ENCODE measurements at places on chromosomes 3 and 15. TPM values are rescaled to one million over a fixed set of nuclear protein-coding genes. Genes with fewer than 3 reads are reported as not detected.

DNA sequence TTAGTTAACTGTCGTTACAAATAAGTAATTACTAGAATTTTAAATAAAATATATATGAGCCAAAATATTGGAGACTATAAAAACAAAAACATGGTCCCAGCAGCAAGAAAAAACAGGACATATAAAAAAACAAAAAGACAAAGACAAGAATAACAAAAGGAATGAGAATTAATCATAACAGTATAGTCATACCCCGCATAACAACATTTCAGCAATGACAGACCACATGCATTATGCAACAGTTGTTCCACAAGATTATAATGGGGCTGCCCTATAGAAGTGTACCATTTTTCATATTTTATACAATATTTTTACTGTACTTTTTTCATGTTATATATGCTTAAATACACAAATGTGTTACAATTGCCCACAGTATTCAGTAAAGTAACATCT, 5.6 kb downstream of the HLTF start:
- DNase-seq: no peak

DNA sequence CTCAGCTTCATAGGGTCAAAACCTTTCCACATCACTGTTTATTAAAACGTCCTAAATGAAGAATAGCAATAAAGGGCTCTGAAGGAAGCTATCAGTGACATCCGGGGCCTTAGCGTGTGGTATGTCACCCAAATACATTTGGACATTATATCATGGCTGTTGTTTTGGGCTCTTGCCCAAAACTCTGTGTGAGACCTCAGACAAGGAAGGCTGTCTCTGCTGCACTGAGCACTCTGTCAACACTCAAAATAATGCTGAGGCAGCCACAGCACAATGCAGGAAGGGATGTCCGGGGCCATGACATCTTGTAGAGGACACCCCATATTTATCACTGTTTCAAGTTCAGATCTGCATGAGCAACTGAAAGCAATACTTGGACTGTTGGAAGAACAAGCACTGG, 293.8 kb upstream of the WNT5A start:
- no peak for DNase-seq

- DNase-seq: no peak
Measured at GRCh38 chr3:62332017-62332416, 41.3 kb downstream of the FEZF2 start.

DNA sequence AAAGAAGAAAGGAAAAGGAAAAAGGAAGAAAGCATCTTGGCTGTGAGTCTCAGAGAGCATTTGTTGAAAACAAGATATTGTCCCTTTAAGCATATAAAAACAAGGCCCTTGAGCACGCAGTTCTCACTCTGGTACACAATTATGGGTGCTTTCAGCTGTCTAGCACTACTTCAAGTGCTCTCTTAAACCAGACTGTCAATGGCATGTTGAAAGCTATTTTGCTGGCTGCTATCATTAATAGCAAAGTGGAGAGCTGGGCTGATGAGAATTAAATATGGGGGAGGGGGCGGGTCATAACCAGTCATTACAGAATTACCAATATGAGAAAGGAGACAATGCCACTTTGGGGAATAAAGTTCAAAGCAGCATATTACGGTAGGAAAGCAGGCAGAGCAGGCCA, 9.3 kb downstream of the TLE3 start:
- DNase-seq: no peak

GRCh38 chr3:59695860-59696259, 646.0 kb upstream of the CFAP20DC start:
- DNase-seq: no peak

DNA sequence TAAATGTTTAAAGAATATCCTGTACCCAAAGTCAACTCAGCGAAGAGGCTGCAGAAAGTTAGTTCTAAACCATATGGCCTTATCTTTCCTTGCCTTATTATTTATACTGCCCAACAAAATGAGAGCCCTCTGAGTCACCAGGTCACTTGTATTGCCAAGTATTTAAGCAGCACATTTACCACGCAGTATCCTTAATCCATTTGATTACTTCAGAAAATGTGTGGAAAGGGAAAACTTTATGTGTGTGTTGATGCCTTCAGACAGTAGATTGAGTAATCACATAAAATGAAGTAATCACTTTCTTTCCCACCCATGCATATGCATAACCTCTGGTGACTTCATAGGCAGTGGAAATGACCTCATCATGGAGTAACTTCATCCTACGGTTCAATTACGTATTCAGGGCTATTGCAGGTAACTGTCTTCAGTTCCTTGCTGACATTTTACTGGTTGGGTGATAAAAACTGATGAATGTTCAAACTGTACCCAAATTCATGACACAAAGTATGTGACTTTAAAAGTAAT, 7.5 kb upstream of the CADPS start:
- DNase-seq: no peak

DNA sequence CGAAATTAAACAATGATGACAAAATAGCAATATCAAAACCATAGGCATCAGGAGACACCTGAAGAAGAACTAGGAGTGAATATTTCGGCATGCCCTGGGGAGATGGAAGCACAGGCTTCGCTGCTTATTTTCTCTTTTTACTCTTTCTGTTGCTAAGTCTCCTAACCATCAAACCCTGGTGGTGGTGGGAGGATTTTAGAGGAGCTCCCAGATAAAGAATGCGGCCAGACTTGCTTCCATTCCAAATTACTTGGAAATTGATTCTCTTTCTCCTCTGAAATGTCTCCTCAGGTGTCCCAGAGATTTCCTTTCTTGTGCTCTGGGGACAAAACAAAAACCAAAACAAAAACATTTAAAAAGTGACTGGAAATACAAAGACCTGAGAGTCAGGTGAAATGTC, 243.0 kb downstream of the KBTBD8 start:
- DNase-seq: no peak

DNA sequence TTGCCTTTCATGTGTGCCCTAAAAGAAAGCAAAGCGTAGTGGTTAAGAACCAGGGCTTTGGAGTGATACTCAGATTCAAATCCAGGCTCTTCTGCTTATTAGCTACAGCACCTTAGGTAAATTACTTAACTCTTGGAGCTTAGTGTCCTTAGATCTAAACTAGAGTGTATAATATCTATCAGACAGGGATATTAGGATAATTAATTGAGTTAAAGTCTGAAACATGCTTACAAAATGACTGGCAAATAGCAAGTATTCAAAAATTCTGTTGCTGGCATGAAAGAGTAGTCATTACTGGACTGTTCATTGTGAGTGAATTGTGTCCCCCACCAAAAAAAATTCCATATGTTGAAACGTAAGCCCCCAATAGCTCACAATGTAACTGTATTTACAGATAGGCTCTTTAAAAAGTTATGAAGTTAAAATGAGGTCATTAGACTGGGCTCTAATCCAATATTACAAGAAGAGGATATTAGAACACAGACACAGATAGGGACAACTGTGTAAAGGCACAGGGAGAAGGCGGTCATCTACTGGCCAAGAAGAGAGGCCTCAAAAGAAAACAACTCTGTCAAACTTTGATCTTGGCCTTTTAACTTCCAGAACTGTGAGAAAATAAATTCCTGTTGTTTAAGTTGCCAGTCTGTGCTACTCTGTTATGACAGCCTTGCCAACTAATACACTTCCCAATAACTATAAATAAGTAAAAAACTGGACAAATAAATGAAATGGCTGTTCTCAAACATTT, 60.4 kb upstream of the LRRC3B start:
- no peak for DNase-seq

GRCh38 chr3:3615533-3615932, 183.7 kb upstream of the LRRN1 start:
- DNase-seq: no peak

GRCh38 chr15:65918357-65918920, 49.1 kb downstream of the RAB11A start:
- no peak for DNase-seq

GRCh38 chr15:27382361-27383025, 411.5 kb downstream of the GABRG3 start:
- no peak for DNase-seq

- DNase-seq: no peak
Measured at GRCh38 chr15:69544365-69545113, 91.9 kb downstream of the RPLP1 start.

DNA sequence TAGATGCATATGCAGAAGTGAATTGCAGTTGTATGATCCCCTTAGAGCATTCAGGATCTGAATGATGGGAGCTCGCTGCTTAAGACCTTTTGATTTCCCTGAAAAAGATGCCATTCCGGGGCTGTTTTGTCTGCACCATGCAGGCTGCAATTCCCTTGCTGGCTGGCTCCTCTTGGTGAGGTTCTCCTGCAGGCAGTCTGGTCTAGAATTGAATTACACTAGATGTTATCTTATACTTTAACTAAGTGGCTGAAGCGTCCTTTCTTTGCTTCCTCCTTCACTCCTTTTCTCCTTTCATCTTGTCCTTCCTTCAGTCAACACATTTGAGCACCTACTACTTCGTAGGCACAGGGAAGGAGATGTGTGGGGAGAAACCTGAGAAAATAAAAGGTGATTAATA, 18.6 kb upstream of the MYZAP start:
- no peak for DNase-seq

DNA sequence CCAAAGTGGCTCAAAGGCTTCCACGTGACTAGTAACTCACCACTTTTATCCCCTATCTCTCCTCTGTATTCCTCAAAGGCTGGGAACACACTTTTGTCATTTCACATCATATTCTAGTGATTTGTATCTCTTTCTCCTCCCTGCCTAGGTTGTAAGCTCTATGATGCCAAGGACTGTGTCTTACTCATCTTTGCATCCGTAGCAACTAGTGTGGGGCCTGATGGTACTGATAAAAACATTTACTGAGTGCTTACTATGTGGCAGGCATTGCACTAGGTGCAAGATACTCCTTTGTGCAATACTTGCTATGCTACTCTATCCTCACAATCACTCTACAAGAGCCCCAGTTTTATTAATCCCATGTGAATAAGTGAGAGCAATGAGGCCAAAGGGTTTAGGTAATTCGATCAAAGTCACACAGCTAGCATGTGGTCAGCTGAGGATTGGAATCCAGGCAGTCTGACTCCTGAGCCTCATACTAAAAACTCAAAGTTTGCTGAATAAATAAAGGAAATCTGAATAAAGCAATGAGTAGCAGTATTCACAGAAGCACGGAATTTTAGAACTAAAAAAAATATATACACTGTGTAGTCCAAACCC, 342.6 kb upstream of the ICE2 start:
- no peak for DNase-seq

DNA sequence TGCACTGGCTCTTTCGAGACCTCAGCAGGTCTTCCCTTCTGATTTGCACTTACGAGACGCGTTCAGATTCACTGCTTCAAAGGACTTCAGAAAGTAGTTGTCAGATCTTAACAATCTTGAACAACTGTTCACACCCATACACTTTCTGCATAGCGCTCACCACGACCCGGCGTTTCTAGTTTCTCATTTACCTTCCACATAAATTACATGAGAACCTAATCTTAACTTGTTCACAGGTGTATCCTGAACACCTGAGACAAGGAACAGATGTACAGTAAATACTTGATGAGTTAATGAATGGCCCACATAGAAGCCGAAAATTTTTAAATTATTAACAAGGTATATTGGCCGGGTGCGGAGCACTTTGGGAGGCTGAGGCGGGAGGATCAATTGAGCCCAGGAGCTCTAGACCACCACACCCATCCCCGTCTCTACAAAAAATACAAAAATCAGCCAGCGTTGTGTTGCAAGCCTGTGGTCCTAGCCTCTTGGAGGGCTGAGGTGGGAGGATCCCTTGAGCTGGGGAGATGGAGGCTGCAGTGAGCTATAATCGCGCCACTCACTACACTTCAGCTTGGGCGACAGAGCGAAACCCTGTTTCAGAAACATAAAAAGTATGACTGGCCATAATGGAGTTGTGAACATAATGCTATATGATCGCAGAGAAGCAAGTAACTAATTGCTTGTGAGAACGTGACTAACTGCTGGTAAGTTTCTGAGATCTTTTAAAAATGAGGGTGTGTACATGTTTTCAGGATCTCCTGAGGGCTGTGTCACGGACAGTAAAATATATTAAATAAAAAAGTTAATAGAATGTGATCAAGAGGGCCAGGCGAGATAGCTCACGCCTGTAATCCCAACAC, 984 bp upstream of the SMARCC1 start:
- DNase-seq: no peak

- DNase-seq: no peak
Measured at GRCh38 chr3:95177096-95177495, 1114.2 kb downstream of the NSUN3 start.

Gene SERF2
- total RNA-seq: 654 TPM

Gene CPN2
- total RNA-seq: not detected

Gene CFAP91
- 0.68 TPM for total RNA-seq

Gene FMN1
- total RNA-seq: 0.37 TPM

Gene SPTSSB
- not detected for total RNA-seq

Gene GABRR3
- not detected for total RNA-seq

Gene OIP5
- 31.0 TPM for total RNA-seq

Gene RAB11A
- 227 TPM for total RNA-seq

Data from A673 (cell line).